ENCODE measurements at places on chromosomes 3 and 15. TPM values are rescaled to one million over a fixed set of nuclear protein-coding genes. Genes with fewer than 3 reads are reported as not detected.

GRCh38 chr3:12175844-12176453 is 17.2 kb upstream of the TIMP4 start:
- DNase-seq, result peak; percentile 73

DNA sequence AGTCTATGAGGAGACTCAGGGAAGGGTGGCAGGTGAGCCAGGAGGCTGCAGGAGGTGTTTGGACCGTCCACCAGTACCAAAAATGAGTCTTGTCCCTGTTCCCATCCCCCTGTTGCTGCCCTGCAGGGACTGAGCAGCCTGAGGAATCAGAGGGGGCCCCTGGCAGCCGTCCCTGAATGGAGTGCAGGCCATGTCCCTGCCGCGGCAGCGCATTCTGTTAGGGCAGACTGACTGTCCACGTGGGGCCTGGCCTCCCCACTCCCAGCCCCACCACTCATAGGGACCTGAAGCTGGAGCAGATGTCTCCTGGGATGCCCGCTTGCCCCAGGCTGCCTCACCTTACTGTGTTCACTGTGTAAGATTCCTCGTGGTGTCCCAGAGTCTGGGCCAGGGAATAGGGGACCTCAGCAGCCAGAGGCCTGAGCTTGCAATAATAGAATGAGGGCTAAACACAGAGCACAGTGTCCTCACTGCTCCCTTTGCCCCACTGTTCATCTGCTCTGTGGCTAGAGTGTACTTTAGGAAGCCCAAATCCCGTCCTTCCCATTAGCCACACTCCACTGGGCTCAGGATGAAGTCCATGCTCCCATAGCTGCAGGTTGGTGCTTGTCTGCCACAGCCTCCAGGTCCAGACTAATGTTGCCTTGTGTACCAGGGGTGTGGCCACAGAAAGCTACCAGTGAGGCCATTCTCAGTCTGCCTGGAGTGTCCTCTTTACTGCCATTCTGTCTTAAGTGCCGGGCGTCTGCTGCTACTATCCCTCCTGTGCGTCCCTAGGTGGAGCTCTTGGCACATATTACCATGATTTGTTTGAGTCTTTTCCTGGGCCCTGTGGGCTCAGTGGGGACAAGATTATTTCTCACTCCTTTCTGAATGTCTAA is 63.2 kb downstream of the HCN4 start:
- DNase-seq, result peak; percentile 82

- DNase-seq, result no peak
Measured at GRCh38 chr3:41518626-41519025, 319.3 kb downstream of the CTNNB1 start.

DNA sequence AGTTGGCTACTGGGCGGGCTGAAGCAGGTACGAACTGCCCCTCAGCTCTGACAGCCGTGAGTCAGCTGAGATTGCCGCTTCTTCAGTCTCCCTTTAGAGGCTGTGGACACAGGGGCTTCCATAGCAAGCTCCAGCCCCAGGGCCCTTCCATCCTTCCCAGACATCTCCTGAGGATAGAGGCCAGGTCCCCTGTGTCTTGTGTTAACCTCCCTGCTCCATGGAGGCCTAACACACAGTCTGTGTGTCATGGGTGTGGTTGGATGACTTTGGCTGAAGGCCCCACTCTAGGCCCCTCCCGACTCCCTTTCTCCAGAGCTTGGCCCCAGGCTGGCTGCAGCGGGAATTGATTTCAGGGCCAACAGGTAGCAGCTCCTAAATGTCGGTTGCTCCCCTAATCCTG is 116.1 kb upstream of the TLE3 start:
- DNase-seq, result no peak

GRCh38 chr15:62109982-62110851 is 43.4 kb downstream of the C2CD4A start:
- DNase-seq, result peak; percentile 40

CIP2A gene
- total RNA-seq, result 9.8 TPM

GRCh38 chr15:70698426-70698825 is 64.9 kb downstream of the UACA start:
- DNase-seq, result no peak

DNA sequence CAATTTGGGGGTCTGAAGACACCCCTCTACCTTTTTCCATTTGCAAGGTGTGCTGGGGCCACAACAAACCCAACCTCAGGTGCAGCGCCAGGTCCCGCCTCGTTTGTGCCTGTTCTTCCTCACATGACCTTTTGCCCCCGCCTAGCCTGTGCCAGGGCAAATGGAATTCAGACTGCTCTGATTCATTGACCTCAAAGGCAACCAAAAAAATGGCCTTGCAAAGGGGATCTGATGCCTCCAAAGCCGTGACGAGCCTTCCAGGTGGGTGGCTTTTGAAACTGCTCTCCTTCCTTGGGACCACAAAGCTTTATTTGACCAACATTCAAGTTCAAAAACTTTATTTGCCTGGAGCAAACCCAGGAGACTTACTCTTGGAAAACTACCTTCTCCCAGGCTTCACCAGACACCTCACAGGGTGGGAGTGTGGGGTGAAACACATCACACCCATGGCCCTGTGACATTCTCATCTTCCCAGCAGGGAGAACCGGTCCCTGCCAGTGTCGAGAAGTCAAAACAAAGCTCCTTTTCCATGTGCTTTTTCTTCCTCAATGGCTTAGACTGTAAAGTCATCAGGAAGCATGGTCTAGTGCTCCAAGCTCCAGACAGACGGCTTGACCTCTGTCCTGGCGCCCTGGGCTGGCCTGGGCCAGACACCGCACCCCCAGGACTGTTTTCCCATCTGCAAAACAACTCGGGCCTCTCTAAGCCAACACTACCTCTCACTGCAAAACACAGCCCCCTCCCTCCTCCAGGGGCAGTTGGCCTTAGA is 103.9 kb upstream of the HES1 start:
- DNase-seq, result no peak

GRIP2 gene
- total RNA-seq, result 0.73 TPM

DNA sequence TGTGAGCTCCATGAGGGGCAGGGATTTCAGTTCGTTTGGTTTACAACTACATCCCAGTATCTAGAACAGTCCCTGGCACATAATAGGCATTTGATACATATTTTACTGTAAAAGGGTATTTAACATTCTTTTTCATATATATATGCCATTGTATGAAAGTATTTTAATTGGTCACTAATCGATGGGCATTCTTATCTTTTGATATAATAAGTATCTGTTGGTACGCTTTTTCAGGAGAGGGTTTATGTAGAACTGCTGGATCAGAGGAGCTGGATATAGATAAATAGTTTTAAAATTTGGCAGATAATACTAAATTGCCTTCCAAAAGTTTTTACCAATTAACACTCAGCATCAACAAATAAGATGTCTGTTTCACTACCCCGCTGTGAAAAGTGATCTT is 978 bp upstream of the RSL24D1 start:
- DNase-seq, result no peak

EFCC1 gene
- 0.23 TPM for total RNA-seq

DNA sequence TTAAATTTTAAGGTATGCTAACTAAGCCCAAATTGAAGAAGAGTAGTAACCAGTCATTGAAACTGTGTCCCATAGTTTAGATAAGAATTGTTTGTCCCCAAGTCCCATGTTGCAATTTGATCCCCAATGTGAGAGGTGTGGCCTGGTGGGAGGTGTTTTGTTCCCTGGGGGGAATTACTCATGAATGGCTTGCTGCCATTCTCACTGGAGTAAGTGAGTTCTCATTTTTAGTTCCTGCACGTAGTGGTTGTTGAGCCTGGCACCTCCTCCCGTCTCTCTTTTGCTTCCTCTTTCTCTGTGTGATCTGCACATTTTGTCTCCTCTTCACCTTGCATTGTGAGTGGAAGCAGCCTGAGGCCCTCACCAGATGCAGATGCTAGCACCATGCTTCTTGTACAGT is 1271.0 kb downstream of the NSUN3 start:
- no peak for DNase-seq

GRCh38 chr15:75565062-75565970 is 13.8 kb downstream of the PTPN9 start:
- no peak for DNase-seq

DNA sequence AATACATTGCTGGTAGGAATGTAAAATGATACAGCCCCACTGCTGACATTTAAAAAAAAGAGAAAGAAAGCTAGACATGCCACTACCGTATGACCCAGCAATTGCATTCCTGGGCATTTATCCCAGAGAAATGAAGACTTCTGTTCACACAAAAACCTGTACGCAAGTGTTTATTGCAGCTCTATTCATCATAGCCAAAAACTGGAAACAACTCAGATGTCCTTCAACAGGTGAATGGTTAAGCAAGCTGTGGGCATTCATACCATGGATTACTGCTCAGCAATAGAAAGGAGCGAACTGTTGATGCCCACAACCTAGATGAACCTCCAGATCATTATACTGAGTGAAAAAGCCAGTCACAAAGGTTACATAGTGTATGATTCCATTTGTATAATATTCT is 132.5 kb downstream of the MAP2K5 start:
- DNase-seq, result no peak

- DNase-seq, result no peak
Measured at GRCh38 chr15:59444081-59444835, 6.3 kb downstream of the FAM81A start.

GRCh38 chr15:91887921-91888373 is 34.4 kb downstream of the SLCO3A1 start:
- DNase-seq, result no peak

Data from hepatocyte (in vitro differentiated cells).